ENCODE measurements at places on chromosomes 7 and 10.

- no peak for DNase-seq
Measured at GRCh38 chr7:54483523-54483922, 58.7 kb upstream of the VSTM2A start.

GRCh38 chr7:155804897-155805825 is 7.1 kb downstream of the SHH start:
- DNase-seq, result no peak

- DNase-seq, result no peak
Measured at GRCh38 chr10:99629625-99629978, 9.4 kb upstream of the SLC25A28 start.

DNA sequence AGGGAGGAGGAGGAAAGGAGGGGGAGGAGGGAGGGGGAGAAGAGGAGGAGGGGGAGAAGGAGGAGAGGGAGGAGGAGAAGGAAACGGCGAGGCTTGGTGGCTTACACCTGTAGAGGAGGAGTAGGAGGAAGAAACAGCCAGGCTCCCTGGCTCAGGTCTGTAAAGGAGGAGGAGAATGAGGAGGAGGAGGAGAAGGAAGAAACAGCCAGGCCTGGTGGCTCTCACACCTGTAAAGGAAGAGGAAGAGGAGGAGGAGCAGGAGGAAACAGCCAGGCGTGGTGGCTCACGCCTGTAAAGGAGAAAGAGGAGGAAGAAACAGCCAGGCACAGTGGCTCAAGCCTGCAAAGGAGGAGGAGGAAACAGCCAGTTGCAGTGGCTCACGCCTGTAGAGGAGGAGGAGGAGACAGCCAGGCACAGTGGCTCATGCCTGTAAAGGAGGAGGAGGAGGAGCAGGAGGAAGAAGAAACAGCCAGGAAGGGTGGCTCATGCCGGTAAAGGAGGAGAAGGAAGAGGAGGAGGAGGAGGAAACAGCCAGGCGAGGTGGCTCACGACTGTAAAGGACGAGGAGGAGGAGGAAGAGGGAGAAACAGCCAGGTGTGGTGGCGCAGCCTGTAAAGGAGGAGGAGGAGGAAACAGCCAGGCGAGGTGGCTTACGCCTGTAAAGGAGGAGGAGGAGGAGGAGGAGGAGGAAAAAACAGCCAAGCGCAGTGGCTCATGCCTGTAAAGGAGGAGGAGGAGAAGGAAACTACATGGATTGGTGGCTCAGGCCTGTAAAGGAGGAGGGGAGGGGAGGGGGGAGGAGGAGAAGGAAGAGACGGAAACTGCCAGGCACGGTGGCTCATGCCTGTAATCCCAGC is 14.9 kb upstream of the CRCP start:
- peak; percentile 90 for DNase-seq

- DNase-seq, result no peak
Measured at GRCh38 chr7:137073571-137074325, 205.3 kb downstream of the CHRM2 start.

DNA sequence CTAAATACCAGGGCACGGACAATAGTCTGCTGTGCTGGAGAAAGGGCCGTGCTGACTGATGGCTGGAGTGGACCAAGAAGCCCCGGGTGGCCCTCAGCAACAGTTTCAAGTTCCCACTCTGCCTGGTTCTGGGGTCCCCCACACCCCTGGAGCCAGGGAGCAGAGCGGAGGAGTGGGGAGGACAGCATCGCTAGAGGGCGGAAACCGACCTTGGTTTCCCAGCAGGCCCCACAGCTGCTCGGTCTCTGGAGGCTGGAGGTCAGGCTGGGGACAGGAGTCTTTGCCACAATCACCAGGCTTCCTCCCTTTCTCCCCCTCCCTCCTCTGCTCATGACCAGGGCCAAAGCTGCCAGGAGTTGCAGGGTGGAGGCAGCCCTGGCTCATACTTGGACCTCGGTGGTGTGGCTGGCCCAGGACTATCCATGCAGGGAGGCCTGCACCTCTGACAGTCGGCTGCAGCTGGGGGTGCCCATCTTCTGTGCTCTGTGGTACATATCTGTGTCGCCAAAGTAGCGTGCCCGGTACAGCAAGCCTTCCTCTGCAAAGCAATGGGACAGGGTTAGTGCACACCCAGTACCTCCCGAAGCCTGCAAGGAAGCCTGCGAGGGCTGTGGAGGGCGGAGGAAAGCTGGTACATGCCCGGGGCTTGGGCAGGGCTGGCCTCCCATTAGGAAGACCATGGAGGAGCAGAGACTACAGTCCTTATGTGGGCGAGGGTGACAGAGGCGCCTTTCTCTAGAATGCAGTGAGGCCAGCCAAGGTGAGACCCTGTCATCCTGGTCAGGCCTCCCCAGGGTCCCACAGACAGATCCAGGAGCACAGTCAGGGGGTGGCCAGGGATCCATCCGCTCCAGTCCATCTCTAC is 19.1 kb downstream of the DNAJB12 start:
- no peak for DNase-seq

- peak; percentile 73 for DNase-seq
Measured at GRCh38 chr7:156192921-156193320, 380.7 kb upstream of the SHH start.

DNA sequence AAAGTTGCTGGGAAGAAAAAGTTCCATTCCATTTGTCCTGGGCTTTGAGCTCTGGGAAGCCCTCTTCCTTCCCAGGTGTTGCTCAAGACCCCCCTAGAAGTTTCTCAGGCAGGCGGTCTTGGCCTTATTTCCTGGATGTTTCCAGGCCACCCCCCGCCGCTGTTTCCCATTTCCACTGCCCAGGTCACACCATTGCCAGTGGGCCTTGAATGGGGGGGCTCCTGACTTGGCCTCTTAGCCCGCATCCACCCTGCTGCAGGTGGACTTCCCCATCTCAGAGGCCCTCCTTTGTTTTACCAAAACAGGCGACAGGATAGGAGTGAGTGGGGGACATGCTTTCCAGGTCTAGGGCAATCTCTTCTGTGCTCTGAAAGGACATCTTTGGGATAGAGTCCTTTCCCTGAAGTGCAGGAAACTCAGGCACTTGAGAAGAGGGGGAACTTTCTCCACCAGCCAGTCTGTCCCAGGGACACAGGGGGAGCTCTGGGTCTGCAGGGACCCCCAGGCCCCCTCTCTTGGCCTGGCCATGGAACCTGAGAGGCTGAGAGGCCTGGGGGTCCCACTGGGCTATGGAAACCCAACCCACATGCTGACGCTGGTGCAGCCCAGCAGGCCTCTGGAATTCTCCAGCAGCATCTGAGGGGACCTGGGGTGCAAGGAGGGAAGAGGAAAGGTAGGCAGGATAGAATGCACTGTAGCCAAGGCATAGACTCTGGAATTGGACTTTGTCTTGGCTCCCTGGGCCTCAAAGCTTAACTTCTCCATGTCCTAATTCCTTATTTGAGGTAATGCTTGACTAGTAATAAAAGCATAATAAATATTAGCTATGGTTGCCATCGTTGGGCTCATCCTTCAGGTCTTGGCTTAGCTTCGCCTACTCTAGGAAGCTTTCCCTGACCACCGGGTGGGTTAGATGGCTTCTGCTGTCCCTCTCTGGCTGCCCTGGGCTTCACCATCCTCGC is 17.6 kb downstream of the NEURL1 start:
- no peak for DNase-seq

GRCh38 chr7:151381348-151382078 is 28.3 kb downstream of the WDR86 start:
- DNase-seq, result no peak

DNA sequence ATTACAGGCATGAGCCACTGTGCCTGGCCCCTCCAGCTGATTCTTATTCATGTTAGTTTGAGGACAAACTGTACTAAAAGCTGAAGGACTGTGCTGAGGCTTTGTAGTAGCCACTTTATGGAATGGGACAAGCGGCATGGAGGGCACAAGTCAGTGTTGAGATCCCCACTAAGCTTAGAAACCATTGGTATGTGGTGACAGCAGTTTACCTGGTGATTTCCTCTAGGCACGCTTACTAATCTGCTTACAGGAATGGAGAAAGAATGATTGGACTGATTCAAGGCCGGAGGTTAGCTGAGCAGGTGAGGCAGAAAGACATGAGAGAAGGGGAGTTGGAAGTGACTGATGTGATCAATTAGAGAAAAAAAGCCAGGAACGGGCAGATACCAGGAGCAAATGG is 3.7 kb downstream of the ZNF398 start:
- no peak for DNase-seq

GRCh38 chr7:122686360-122686878 is 12.5 kb downstream of the RNF133 start:
- DNase-seq, result no peak

DNA sequence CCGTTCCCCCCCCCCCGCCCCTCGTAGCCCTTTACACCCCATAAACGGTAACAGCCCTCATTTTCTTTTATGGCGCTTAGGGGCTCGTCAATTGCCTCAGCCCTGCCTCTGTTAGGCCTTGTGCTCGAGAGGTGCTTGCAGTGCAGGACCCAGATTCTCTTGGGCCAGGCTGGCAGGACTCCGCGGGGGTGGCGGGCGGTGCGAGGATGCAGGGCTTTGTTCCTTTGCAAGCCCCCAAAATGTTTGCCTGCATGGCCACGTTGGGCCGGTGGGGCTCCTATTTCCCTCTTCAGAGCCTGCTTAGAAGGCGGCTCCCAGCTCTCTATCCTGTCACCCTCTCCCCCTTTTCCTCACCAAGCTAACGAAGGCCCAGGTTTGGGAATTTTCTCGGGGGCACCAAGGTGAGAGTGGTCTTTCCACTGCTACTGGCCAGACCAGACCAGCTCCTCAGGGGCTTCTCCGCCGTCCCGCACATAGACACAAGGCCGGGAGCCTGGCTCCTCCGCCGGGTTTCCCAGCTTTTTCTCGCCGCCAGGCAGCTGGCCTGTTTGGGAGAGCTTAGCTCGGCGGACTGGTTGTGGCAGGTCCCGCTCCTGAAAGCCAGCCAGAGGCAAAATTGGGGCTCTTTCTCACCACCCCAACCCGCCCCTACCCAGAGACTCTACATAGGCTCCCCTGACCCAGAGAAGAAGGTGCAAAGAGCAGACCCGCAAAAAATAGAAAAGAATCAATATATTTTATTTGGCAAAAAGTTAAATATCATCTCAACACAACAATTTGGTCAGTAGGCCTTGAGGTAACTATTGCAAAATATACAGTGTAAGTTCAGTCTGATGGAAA is 3.4 kb downstream of the HOXA9 start:
- peak; percentile 57 for DNase-seq

DNA sequence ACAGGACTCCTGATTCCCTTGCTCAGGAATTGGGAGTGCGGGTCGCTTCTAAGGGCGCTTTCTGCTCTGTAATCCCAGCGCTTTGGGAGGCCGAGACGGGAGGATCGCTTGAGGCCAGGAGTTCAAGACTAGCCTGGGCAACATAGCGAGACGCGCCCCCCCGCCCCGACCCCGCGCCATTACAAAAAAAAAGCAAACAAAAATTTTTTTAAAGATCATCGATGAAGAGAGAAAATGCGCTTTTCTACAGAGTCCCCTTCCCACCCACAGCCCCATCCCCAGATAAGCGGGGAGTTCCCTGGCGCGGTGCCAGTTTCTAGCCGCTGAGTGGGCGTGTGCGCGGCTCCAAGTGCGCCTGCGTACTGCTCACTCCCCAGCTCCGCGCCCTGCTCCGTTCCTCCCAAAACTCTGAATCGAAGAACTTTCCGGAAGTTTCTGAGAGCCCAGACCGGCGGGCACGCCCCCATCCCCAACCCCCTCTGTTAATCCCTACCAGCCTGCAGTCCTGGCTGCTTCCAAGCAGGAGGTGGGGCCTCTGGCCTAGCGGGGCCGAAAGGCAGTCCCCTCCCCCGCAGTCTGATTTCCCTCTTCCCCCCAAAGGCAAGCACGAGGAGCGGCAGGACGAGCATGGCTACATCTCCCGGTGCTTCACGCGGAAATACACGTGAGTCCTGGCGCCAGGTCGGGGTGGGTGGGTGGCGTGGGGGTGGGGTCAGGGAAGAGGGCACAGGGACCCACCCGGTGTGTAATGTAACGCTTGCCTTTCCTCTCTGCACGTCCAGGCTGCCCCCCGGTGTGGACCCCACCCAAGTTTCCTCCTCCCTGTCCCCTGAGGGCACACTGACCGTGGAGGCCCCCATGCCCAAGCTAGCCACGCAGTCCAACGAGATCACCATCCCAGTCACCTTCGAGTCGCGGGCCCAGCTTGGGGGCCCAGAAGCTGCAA is 1.0 kb downstream of the HSPB1 start:
- peak; percentile 96 for DNase-seq

- DNase-seq, result no peak
Measured at GRCh38 chr7:150736864-150737263, 354 bp upstream of the GIMAP5 start.

- no peak for DNase-seq
Measured at GRCh38 chr7:127704211-127704610, 52.2 kb downstream of the SND1 start.

DNA sequence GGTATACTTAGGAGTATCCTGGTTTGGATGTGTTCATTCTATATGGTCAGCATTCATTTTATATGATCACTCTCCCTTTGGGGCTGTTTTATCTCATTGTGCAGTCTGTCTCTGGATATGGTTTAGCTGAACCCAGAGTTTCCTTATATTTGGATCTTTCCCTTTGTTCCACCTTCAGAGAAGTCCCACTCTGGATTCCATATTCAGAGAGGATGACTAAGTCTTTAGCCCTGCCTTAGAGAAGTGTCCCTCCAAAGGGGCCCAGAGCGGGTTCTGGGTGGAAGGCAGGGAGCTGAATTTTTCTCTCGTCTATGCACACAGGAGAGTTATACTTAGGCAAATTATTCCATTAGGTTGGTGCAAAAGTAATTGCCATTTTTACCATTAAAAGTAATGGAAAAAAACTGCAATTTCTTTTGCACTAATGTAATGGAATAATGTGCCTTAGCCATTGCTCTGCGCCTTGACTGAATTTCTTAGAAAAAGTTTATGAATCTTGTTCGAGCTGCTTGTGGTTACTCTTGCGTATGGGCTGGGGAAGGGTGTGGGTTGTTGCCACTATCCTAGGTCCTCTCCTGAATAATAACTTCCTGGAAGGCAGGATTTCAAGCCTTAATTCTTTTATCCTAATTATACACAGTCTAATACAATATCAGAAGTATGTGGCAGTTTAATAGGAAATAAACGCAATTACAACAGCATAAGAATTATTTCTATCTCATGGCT is 74.2 kb upstream of the MTPN start:
- DNase-seq, result no peak

DNA sequence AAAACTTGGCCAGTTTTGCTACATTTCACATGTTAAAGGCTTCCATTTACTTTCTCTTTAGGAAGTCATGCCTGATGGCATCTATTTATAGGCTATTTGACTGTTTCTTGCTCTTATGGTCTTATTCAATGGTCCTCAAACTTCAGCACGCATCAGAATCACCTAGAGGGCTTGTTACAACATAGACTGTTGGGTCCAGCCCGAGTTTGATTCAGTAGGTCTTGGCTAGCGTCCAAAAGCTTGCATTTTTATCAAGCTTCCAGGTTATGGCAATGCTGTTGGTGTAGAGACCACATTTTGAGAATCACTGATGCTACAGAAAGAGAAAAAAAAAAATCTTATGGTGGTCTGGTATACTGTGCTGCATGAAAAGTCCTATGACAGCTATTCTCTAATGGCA is 51.9 kb downstream of the MTPN start:
- no peak for DNase-seq
